MV-4-11 (cell line): ENCODE measurements at places on chromosomes 16 and 17.
A peak's percentile ranks its signal among the peaks of the same experiment; 100 is the strongest.

- peak; percentile 91 for DNase-seq
These were observed 793 bp upstream of the RAB40C start for GRCh38 chr16:588889-589657.

DNA sequence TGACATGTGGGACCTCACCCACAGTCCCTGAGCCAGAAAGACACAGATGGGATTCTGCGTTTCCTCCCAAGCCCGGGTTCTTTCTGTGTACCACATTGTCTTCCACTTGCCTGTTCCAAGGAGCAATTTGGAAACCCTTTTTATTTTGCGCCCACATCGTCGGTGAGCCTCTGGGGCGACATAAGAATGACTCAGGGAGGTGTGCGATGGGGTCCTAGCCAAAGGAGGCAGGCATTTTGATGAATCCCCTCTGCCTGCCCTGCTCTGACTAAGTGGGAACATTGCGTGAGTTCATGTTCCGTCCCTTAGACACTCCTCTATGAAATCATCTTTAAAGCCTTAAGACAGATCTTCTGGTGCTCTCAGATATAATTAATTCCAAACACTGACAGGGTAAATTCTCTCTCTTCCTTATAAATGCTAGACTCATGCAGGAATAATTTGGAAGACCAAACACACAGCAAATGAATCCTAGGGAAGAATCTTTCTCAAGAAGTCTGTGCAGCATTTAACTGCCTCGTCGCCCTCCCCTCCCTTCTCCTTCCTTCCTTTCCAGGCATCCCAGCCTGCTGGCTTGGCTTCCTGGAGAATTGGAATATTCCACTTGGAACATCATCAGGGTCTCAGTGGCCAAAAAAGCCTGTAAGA is 52.7 kb upstream of the FOXF1 start:
- no peak for DNase-seq

- peak; percentile 81 for DNase-seq
These were observed 24.4 kb upstream of the ADCY9 start for GRCh38 chr16:4140652-4141051.

GRCh38 chr16:57355898-57356414 is 2.6 kb upstream of the CCL22 start:
- no peak for DNase-seq

- peak; percentile 98 for DNase-seq
These were observed 86.4 kb upstream of the LGALS9 start for GRCh38 chr17:27544350-27545131.

- no peak for DNase-seq
These were observed 3.3 kb downstream of the ZCCHC14 start for GRCh38 chr16:87489434-87490045.

GRCh38 chr16:89014403-89015230 is 37.6 kb upstream of the CBFA2T3 start:
- no peak for DNase-seq

DNA sequence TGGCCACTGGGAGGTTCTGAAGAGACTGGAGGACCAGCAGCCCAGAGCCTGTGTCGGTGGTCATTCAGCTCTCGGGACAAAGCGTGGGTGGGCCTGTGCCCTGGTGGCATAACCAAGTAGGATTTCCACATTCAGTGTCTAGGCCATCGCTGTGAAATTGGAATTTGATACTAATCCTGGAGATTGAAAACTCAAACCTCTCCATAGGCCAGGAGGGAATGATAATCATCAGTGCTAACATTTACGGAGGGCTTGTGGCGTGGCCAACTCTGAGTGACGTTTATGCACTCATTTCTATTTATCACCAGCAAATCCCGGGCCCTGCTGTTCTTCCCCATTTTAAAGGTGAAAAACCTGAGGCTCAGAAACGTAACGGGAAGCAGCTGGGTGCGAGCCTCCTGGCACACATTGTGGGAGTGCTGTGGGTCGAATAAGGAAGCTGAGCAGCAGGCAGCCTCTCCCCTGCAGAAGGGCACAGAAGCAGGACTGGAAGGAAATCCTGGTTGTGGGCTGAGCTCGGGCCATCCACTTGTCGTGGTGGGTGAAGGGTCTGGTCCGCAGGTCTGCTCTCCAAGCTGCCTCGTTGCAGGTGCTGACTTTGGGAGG is 33.1 kb downstream of the RAI1 start:
- peak; percentile 18 for DNase-seq

GRCh38 chr16:80806927-80807340 is 2.5 kb upstream of the CDYL2 start:
- peak; percentile 80 for DNase-seq

DNA sequence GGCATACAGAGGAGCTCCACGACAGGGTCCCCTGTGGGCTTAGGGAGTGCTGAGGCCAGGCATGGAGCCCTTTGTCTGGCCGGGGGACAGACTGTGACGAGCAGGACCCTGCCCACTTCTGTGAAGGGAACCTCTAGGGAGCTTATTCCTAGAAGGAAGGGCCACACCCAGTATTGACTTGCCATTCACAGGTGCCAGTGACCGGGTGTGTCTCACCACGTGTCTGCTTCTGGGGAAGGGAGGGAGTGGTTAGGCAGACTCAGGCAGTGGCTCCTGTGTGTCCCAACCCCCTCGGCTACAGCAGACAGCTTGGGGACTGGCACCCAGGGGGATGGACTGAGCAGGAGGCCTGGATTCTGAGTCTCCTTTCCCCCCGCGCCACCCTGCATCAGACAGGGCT is 57.2 kb downstream of the SOCS1 start:
- DNase-seq, result no peak

DNA sequence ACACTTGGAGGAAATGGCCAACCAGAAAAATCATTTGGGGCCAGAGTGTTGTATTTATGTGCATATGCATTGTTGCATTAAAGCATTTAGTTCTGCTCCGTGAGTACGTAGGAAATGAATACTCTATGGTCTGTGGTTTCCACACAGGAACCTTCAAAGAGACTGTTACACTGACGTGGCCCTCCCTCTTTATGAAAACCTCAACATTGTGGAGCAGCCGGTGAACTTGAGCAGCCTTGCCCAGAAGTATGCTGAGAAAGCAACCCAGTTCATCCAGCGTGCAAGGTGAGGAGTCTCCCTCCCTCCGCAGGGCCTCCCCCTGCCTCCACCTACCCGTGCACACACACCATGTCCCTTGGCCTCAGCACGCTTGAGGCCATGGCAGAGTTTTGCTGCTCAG is 65.2 kb downstream of the ARSG start:
- DNase-seq, result peak; percentile 82

DNA sequence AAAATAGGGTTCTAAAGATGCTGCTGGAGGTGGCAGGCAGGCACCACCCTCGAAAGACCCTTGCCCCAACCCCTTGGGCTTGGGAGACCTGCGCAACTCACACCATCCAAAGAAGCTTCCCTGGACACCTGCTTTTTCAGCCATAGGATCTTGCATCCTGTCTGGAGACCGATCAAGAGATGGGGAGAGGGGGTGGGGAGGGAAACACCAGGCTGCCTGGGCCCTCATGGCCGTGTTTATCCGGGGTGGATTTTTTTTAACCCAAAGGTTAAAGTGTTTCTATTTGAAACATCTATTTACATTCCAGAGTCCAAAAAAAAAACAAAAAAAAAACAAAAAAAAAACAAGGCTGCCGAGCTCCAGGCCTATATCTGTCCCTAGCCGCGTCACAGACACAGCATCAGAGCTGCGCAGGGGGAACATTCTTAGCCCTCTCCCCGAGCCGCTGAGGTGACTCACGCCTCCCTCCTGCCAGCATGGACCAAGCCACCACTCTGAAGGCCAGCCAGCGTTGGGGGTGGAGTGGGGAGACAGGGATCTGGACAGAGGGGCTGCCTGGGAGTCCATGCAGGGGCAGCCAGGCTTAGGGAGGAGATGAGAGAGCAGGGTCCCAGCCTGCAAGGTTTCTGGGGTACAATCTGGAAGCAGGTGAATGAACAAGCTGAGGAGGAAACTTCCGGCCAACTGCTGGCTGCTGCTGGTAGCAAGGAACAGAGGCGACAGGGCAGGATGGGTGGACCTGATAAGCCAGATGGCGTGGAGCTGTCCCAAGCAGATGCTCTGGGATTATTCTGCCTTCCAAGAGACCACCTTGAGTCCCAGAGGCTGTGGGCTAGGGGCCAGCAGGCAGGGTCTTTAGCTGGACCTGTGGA is 14.8 kb downstream of the HDAC5 start:
- DNase-seq, result peak; percentile 18

DNA sequence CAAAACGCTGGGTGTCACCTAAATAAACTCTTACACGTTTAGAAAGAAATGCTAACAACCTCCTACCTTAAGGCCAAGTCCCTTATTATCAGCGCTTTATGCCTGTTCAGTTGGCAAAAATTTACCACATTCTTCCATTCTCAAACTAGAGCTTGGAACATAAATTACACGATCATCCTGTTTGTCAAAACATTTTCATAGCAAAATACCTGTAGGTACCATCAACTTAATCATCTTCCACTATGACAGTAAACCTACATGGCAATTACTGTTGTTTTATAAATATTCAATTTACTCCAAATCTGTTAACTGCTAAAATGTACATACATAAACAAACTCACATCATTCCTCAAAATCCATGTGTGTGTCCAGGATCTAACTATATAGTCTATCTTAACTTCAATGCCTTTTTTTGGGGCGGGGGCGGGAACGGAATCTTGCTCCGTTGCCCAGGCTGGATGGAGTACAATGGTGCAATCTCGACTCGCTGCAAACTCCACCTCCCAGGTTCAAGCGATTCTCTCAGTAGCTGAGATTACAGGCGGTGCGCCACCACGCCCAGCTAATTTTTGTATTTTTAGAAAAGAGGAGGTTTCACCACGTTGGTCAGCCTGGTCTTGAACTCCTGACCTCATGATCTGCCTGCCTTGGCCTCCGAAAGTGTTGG is 4.4 kb downstream of the RPL23 start:
- no peak for DNase-seq

DNA sequence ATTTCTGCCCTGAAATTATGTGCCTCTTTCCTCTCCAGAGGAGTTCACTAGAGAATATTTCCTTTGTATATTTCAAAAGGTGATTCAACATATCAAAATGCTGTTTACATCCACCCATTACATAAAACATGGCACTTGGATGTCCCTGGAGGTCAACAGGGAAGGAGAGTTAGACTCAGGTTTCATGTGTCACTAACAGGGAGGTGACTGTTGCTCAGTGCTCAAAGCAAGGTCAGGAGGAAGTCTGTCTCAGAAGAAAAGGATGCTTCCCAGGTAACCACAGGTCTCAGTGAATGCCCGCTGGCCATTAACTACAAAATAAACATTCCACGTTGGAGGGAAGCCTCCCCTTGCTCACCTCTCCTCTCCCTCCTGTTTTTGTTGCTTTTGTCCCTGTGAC is 198.6 kb downstream of the AXIN2 start:
- DNase-seq, result no peak

- no peak for DNase-seq
These were observed 233.1 kb downstream of the CBLN1 start for GRCh38 chr16:49048557-49048956.

DNA sequence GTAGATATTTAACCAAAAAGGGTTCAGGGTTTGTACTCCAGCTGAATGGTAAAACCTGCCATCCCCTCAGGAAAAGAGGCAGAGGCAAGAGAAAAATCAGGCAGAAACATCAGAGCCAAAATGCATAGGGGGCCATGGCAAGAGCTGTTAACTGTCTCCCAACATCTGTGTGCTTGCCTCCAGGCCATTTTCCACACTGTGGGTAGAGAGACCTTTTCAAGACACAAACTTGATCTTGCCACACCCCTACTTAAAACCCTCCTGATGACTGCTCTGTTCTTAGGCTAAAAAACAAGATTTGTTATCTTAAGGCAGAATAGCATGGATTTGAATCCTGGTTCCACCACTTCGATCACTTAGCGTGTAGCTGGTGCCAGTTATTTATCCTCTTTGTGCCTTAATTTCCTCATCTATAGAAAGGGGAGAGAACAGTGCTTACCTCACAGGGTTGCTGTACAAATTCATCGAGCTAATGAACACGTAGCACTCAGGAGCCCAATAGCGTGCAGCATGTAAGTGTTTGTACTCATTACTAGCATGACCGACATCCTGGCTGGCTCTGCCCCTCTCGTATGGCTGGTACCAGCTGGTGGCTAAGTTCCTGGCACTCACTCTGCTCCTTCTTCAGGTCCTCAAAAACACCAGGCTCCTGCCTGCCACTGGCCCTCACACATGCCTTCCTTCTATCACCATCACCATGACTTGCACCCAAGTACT is 25.8 kb downstream of the STAT3 start:
- no peak for DNase-seq
